Ascending aorta (tissue), 2 donors: ENCODE measurements at places on chromosomes 1 and 21.
A peak's percentile ranks its signal among the peaks of the same experiment; 100 is the strongest.

DNA sequence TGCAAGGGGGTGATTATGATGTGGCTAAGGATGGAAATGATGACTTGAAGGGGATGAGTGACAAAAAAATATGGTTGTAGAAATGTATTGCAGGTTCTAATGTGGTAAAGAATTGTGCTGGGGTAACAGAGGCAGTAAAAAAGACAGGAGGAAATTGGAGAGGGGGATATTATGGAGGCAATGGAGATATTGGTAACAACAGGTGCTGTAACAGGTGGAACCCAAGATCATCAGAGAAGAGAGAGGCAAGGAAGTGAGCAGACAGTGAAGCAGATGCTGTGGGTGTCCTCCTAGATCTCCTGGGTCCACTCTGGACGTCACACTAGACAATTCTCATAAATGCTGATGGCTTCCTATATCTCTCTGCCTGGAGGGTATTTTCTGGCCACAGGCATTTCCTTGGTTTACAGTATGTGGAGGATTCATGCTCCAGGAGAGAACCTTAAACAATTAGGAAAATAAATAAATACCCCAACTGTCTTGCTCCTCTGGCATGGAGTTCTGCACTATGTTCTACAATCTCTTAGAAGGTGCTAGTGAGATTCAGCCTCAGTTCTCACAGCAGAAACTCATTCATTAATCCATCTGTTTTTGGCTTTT lies 620.3 kb upstream of the PLXNA2 start:
- DNase-seq: no peak

DNA sequence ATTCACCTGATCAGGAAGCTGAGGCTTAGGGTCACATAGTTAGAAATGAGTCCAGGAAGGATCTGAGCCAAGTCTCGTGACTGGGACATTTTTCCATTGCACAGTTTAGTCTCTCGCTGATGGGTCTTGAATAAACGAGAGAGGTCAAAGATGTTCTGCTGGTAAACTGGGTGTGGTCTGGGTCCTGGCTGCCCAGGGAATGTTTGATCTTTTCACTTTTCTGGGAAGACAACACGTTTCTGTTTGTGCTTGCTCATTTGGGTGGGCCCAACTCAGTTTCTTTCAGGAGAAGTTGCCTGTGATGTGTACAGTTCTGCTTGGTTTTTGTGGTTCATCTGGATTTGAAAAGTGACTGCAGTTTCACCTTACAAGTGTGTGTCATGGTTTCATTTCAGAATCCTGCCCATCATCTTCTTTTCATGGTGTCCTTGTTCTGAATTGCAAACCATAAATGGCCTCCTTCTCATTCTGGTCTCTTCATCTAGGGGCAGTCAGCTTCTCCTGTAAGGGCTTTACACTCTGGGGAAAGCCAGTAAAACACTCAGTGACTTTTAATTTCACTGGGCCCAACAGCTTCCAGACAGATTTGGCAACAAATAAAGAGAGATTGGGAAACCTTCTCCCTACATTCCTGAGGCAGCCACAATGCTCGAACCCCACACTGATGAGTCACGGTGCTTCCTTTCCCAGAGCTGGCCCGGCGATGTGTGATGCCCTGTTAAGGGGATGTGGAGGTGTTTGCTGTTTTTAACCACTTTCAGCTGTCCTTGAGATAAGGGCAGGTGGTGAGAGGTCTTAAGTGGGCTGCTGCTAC lies 7.2 kb upstream of the TACSTD2 start:
- DNase-seq: peak; percentile 94

DNA sequence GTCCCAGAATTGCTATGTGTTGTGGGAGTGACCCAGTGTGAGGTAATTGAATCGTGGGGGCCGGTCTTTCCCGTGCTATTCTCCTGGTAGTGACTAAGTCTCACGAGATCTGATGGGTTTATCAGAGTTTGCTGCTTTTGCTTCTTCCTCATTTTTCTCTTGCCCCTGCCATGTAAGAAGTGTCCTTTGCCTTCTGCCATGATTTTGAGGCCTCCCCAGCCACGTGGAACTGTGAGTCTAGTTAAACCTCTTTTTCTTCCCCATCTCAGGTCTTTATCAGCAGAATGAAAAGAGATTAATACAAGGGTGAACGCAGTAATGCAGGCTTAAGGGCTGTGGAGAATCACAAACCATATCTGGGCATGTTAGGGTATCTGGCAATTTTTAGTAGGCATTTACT lies 624.0 kb downstream of the USP25 start:
- no peak for DNase-seq

DNA sequence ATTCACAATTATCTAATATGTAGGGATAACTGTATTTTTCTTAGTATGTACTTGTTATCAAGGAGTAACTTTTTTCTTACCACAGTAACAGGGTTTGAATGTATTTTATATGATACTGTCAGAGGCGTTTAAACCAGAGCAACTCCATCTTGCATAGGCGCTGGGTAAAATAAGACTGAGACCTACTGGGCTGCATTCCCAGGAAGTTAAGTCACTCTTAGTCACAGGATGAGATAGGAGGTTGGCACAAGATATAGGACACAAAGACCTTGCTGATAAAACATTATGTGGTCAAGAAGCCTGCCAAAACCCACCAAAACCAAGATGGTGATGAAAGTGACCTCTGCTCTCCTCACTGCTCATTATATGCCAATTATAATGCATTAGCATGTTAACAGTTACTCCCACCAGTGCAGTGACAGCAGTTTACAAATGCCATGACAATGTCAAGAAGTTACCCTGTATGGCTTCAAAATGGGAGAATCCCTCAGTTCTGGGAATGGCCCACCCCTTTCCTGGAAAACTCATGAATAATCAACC lies 64.8 kb downstream of the RPE65 start:
- no peak for DNase-seq

- no peak for DNase-seq
Observed at GRCh38 chr1:31241321-31241720, 1.6 kb upstream of the NKAIN1 start.

GRCh38 chr1:248622570-248623001 lies 12.3 kb downstream of the OR2T11 start:
- DNase-seq: no peak

GRCh38 chr21:42459546-42460215 lies 36.3 kb downstream of the RSPH1 start:
- no peak for DNase-seq

GRCh38 chr1:227038401-227038800 lies 98.3 kb downstream of the COQ8A start:
- no peak for DNase-seq

- no peak for DNase-seq
Observed at GRCh38 chr1:107273515-107273914, 132.7 kb downstream of the NTNG1 start.

- no peak for DNase-seq
Observed at GRCh38 chr1:160097151-160097910, 1.1 kb downstream of the IGSF8 start.

DNA sequence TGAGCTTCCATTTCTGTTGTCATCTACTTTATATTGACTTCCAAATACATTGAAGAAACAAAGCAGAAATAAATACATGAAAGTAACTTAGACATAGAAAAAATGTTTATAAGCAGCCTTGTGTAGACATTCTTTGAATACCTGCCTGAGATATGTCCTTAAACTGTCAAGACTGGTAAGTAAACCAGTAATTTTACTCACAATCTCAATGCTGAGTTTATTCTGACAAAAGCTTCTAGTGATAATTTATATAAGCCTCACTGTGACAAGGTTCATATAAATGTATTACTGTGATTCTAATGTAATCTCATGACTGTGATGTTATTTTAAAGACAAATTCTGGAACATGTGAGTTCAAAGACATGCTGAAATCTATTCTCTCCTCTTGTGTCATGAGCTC lies 516.7 kb upstream of the B3GALT2 start:
- DNase-seq: no peak

GRCh38 chr21:44414291-44415072 lies 40.8 kb upstream of the LRRC3 start:
- peak; percentile 27 for DNase-seq

DNA sequence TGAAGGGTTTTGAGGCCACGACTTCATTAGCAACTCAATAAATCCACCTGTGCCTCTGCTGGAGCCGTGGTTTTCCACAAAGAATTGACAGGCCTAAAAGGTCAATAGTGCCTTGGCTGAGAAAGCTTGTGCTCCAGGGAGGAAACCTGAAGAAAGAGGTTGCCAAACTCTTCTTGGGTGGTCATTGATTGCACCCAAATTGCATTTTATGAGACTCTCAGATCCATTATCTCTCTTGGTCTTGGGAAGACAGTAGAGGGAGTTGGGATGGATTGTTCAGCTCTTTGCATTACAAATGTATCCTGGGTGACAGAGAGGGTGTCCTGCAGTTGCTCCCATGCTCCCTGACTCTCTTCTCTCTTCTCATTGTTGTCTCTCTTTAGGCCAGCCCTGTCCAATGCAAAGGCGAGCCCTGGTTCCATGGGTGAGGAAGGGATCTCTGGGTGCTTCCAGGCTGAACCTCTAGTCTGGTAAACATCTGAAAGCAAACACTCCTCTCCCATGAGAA lies 46.1 kb upstream of the HTR1D start:
- no peak for DNase-seq

GRCh38 chr1:203172184-203173010 lies 3.2 kb downstream of the MYBPH start:
- no peak for DNase-seq

DNA sequence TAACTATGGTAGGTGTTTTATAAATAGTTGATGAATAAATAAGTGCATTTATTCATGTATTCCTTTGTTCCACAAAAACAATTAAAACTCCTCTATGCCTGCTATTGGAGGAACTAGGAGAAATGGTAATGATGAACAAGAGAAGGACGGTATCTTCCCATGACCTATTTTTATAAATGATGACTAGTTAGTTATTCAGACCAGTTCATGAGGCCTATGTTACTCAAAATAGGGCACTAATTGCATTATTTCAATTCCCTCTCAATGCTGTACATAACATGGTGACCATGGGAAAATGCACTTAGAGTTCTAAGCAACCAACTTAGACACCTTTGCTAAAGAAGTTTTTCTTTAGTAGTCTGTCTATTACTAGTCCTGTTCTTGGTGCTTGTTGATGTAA lies 53.1 kb downstream of the XCL1 start:
- DNase-seq: no peak

- no peak for DNase-seq
Observed at GRCh38 chr21:17784180-17784598, 35.0 kb downstream of the C21orf91 start.

GRCh38 chr1:241130881-241131280 lies 226.1 kb downstream of the RGS7 start:
- DNase-seq: no peak

GRCh38 chr1:115330480-115331013 lies 7.5 kb downstream of the NGF start:
- DNase-seq: peak; percentile 33

- no peak for DNase-seq
Observed at GRCh38 chr1:21524686-21525339, 15.6 kb downstream of the ALPL start.

DNA sequence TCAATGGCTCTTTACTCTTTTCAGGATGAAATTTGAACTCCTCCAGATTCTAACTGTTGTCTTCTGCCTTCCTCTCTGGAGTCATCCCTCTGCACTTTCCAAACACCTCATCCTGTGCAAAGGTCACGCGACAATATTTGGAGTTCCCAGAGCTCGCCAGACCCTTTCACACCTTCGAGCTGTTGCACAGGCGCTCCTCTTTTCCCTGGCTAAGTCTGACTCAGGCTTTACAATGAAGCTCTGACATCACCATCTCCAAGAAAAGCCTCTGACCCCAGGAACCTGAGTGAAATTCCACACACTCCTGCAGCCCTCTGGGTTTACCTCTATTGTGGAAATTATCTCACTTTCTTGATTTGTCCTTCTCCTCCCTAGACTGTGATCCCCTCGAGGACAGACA lies 270.3 kb downstream of the RGS7 start:
- DNase-seq: no peak

DNA sequence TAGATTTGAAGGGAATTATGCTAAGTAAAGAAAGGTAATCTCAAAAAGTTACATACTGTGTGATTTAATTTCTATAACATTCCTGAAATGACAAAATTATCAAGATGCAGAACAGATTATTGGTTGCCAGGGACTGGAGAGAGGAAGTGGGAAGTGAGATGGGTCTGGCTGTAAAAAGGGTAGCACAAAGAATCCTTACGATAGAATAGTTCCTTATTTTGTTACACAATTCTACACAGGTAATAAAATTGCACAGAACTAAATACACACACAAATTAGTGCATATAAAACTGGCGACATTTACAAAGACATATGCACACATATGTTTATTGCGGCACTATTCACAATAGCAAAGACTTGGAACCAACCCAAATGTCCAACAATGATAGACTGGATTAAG lies 33.5 kb downstream of the ZNF684 start:
- DNase-seq: no peak

GRCh38 chr1:177825276-177825901 lies 144.5 kb downstream of the SEC16B start:
- DNase-seq: no peak

GRCh38 chr1:222535455-222535854 lies 12.4 kb downstream of the HHIPL2 start:
- no peak for DNase-seq

DNA sequence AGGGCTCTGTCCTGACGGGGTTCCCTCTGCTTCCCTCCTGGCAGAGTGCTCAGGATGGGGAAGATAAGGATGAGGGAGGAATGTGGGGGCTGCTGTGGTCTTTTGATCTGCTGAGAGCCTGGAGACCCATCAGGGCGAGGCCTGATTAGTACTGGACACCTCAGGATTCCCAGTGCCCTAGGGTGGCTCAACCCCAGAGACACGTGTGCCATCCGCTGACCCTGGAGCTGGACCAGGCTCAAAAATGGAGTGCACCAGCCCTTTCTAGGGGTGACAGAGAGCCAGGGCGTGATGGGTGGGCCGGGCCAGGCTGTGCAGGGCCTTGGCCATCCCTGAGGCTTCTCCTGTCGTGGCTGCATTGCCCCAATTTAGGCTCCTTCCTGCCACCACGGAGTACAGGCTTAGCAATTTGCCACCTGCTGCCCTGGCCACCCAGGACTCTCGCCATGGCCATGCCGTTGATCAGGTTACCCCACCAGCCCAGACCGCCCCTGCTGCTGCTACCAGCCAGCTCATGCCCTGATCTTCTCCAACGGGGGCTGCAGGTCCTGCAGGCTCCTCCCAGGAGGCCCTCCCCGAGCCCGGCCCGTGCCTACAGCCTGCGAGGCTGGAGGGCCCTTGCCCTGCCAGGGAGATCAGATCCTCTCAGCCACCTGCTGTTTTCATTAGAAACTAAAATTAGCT lies 9.5 kb downstream of the WNT4 start:
- DNase-seq: no peak

- no peak for DNase-seq
Observed at GRCh38 chr1:20237646-20238045, 51.3 kb upstream of the PLA2G2C start.

- DNase-seq: no peak
Observed at GRCh38 chr1:203359010-203359571, 8.2 kb upstream of the FMOD start.

DNA sequence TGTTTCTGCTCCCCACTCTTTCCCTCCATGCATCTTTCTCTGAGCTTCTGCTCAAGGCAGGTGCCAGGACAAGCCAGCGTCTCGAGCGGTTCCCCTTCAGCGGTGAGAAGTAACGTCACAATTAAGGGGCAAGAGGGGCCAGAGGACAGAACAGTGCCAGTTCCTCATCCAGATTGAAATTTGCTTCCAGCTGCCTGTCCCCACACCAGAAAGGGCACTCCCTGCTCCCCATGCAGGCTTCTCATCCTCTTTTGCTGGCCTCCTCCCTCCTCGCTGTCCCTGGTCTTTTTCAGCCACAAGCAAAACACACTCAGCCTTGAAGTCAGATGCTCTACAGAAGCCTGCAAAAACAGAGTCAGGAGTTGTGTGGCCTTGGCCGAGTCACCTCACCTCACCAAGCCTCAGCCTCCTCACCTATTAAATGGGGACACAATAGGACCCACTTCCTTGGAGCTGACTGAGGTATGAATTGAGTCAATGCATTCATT lies 35.0 kb upstream of the ECE1 start:
- no peak for DNase-seq
